ENCODE measurements at places on chromosomes 6 and 20.

DNA sequence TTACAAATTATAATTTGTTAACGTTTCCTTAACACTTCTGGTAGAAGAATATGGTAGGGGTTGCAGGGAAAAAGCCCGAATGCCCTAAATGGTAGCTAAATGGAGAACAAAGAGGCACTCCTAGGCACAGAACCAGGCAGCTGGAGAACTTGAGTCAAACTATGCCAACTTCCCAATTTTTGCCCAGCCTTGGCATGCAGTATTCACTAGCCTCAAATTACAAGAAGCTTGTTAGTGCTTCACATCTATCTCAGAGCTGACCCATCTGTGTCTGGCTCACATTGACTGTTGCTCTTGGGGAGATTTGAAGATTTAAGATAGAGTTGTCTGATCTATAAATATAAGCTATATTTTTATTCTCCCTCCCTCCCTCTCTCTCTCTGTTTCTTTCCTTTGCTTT, 19.4 kb upstream of the LRFN2 start:
- no peak for DNase-seq

DNA sequence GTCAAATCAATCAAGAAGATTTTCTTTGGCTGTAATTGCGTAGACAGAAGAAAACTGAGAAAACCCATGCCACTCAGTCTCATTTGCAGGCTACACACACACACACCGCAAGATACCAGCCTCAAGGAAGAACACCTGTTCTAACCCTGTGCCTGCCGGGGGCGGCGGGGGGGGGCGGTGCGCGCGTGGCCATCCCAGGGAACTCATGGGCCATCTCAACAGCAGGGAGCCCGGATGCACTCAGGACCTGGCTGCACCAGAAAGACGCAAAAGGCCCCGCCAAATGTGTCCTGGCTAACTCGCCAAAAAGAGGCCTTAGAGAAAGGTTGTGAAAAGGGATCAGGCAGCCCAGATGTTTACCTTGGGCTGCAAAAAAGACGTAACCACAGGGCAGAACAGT, 2.1 kb downstream of the B3GAT2 start:
- no peak for DNase-seq

- peak; percentile 25 for DNase-seq
These were observed 9.7 kb downstream of the LRRN4 start for GRCh38 chr20:6044115-6044514.

DNA sequence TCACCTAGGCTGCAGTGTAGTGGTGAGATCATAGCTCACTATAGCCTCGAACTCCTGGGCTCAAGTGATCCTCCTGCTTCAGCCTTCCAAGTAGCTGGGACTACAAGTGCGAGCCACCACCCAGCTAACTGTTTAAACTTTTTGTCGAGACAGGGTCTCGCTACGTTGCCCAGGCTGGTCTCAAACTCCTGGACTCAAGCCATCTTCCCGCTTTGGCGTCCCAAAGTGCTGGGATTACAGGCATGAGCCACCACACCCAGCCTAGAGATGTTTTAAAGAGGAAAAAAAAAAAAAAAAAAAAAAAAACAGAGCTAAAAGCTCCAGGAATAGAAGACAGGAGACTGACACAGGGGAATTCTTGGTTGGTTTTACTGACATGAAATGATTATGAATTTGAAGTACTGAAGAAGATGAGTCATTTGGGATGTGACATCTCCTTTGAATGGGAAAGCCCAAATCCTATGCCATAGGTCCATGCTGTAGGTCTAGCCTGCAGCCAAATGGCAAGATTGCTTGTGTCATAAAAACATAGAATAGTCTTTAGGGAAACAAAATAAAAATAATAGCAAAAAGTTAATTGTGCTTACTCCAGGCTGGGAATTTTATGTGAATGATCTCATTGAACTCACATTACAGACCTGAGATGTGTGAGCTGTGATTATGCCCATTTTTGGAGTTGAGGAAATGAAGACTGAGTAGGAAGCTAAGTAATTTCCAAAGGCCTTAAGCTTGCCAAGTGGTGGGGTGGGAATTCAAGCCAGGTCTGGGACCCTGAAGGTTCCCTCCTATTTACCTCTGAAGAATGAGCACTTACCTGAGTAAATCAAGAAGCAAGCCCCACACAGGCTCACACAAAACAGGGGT, 24.3 kb upstream of the NHSL1 start:
- no peak for DNase-seq

DNA sequence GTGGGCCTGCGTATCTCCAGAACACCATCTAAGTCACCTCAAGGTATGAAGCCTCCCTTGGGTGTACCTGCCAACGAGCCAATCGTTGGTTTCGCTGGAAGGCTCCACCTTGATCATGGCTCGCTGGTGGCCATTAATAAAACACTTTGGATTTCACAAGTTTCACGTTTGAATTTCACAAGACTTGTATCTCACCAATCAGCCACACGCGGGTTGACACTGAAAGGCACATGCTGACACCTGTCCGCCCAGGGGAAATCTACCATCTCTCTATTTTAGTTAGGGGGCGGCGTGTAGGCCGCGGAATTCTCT, 586 bp upstream of the HMGA1 start:
- DNase-seq = peak; percentile 68

GRCh38 chr6:160221423-160221822, 37.2 kb downstream of the SLC22A2 start:
- peak; percentile 61 for DNase-seq

- DNase-seq = no peak
These were observed 49.5 kb downstream of the TRIM38 start for GRCh38 chr6:26012061-26012460.

DNA sequence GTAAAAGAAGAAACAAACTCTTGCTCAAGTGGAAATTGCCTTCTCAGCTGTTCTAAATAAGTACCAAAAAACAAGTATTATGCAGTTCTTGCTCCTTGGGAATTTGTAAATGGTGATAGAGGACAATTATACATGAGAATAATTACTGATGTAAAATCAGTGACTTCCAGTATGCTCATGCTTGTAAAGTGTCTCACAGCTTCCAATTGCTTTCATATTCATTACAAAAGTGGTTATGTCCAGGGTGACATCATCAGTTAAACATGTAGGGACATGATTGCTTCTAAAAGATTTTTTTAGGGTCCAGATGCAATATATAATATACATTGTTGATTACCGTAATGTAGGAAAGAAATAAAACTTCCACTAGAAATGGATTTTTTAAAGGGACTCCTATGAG, 122.8 kb upstream of the B3GAT2 start:
- DNase-seq = no peak

DNA sequence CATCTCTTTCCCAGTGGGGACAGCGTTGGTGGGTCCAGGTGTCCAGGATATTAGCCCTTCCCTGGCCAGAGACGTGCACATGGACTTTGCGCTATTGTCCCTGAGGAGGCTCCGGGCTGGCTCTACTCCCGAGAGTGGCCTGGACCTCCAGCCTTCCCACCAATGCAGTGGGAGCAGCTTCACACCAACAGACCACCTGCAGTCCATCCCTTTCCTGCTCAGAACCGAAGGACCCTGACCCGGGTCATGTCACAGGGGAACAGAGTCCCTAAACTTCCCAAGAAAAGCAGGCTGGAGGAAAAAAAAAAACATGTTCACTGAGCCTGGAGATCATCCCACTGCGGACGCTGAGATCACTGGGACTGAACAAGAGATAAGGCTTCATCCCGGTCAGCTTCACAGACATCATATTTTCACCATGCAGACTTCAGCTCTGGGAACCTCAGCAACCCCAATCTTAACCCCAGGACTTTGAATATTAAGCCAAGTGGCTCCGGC, 18.3 kb downstream of the ZMYND8 start:
- DNase-seq = no peak

GRCh38 chr6:131058236-131058635, 4.8 kb downstream of the EPB41L2 start:
- no peak for DNase-seq

- DNase-seq = no peak
These were observed 34.5 kb upstream of the ID4 start for GRCh38 chr6:19802656-19803055.

DNA sequence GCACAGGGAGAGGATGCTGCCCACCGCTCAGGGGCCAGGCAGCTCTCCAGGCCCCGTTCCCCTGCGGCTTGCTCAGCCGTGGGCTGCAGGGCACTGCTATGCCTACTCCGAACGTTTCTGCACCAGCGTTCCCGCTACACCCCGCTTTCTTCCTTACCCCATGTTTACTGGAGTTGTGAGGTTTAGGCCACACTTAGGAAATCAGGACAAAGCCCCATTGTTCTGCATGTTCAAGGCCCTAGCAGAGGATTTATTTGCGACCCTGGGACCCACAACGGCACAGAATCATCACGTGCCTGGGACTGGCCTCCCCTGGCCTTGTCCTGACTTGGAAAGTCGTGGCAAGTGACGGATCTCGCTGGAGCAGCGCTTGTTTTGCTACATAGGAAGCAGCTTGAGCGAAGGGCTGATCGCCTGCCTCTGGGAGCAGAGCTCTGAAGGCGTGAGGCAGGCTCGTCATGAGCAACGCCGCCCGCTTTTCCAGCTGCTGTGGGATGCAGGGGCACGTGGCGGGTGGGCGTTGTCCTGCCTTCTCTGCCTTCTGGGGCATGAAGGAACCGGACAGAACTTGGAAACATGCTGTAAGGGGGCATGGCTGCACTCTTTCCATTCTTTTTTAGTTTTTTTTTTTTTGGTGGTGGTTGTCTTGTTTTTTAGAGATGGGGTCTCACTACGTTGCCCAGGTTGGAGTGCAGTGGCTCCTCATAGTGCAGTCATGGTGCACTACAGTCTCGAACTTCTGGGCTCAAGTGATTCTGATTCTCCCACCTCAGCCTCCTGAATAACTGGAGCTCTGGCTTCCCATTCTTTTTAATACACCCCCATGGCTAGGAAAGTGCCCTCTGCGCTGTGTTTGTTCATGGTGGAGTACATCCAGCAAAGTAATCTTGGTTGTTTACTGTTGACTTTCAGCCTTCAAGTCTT, 14.6 kb upstream of the TMEM181 start:
- no peak for DNase-seq

- no peak for DNase-seq
These were observed 47.4 kb downstream of the PDE10A start for GRCh38 chr6:165615636-165616035.

- no peak for DNase-seq
These were observed 198.0 kb downstream of the SIM1 start for GRCh38 chr6:100266494-100267401.

GRCh38 chr6:91099479-91099878, 512.6 kb upstream of the MAP3K7 start:
- DNase-seq = no peak

DNA sequence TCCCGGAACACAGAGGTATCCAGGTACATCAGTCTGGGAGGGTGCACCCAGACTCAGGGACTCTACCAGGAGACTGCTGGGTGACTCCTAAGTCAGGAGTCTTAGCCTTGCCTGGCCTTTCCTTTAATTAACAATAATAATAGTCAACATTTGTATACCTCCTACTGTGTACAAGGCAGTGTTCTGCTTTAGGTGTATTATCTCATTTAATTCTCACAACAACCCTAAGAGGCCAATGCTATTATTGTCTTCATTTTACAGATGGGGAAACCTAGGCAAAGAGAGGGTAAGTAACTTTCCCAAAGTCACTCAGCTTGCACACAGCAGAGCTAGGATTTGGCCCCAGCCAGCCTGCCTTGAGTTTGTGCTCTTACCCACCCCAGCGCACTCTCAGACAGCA, 39.6 kb downstream of the MRPL14 start:
- DNase-seq = no peak

- no peak for DNase-seq
These were observed 112.4 kb upstream of the ZNF217 start for GRCh38 chr20:53706008-53706465.

- DNase-seq = no peak
These were observed 557 bp upstream of the DHX35 start for GRCh38 chr20:38961530-38962043.

DNA sequence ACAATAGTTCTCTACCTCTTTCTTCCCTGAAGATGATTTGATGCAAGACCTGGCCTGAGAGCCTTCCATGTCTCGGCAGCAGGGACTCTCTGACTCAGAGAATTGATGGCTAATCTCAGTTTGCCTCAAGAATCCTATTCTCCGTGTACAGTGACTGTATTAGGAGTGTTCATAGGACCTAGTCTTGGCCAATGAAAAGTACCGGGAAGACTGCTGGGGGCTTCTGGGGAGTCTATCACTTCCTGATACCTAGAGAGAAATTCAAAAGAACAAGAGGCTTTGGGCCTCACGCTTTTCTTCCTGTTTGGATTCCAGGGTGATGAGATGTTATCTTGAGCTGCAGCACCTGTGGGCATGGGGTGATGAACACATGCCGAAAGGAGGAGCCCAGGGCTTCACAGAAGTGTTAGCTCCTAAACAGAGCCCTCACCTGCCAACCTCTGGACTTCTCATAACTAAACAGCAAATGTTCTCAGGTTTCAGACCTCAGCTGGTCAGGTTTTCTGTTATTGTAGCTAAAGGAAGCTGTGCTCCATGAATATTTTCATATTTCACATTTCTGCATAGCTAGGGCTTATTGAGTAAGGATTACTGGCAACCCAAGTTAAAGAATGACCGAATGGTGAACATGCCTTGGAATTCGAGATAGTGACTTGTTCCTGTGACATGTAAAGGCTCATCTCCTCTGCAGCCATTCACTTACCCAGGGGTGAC, 323.1 kb upstream of the AGPAT4 start:
- no peak for DNase-seq

GRCh38 chr6:27333642-27334040, 21.6 kb upstream of the POM121L2 start:
- DNase-seq = no peak

DNA sequence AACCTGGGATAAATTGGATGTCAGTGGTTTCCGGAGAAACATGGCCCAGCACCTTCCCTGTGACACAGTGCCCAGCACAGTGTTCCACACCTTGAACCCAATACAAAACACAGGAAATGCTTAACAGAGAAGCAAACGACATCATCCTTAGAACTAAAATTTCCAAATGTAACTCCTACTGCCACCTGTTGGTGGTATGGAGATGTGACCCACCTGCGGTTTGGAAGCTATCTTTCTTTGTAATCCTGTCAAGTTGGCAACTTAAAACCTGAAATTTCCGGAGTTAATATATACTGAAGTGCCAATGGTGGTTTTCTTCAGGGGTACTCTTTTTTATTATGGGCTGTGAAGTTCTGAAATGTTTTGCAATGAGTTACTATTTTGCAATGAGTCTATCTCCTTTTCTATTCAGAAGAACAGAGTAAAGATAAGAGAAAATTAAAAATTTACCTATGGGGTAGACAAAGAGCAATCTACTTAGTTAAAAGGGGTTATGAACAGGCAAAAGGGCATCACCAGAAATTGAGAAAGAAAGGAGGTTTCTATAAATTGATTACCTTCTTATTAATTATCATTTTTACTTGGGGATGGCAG, 658.8 kb downstream of the PTPRT start:
- peak; percentile 66 for DNase-seq

GRCh38 chr6:30688569-30688968, 2.1 kb upstream of the PPP1R18 start:
- no peak for DNase-seq
